ENCODE measurements at places on chromosomes 7 and 10. TPM values are rescaled to one million over a fixed set of nuclear protein-coding genes. Genes with fewer than 3 reads are reported as not detected.

The FAM25G gene
- 115 TPM for total RNA-seq

The RBP4 gene
- 13.5 TPM for total RNA-seq

The PAPOLB gene
- not detected for total RNA-seq

DNA sequence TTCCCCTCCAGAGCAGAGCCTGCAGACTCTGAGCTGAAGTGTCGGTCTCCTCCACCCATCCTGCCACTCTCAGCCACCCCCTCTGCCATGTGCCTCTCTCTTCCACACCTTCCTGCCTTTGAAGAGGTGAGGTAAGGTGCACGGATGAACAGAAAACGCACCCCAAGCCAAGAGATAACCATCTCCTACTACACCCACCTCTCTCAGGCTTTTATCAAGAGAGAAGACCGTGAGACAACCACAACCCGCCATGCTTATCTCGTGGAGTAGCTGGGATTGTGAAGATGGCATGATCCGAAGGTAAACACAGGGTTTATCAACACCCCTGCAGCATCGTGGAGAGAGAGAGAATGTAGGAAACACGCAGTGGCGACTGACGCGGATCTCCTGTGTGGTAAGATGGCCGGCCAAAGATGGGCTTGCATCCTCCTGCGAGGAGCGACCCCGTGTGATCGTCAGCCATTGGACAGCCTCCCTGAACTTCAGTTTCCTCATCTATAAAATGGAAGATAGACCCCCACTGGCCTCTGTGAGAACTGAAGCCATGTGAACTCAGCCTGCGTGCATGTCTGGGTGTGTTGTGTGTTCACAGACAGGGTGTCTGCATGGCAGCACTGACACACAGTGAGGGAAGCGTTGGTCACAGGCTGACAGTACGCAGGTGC, 219.0 kb downstream of the DIP2C start:
- no peak for DNase-seq

GRCh38 chr7:53292341-53292740, 256.9 kb downstream of the POM121L12 start:
- DNase-seq, result no peak
